ENCODE measurements at places on chromosomes 6 and 20.

DNA sequence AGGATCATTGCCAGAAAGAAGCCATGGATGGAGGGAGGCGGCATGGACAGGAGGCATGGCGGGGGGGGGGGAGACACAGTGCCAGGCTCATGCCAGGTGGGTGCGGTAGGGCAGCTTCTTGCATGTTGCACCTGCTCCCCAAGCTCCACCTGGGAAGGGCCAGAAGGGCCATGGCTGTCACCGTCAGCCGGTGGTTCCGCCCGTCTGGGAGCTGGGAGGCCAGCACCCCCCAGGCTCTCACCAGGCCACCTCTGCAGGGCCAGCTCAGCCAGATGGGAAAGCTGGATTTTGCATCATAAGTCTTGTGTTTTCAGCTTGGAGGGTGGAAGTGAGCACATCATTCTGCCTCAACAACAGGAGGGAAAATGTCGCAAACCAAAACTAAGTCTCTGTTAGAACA, 404.7 kb downstream of the TAF4 start:
- no peak for DNase-seq

DNA sequence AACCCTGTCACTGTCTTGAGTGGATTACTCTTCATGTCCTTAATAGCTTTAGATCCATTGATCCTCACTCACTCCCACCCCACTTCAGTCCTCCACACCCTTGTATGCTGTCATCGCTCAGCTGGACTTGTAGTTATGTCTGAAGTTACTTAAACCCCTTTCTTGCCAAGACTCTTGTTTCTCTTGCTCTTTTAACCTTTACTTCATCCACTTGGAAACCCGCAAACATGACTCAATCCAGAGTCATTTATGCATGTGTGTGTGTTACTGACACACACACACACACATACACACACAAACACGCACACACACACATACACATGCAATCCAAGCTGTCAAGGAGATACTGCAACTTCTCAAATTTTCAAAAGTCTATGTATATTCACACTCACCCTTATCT, 341.8 kb downstream of the SYNE1 start:
- DNase-seq, result no peak

DNA sequence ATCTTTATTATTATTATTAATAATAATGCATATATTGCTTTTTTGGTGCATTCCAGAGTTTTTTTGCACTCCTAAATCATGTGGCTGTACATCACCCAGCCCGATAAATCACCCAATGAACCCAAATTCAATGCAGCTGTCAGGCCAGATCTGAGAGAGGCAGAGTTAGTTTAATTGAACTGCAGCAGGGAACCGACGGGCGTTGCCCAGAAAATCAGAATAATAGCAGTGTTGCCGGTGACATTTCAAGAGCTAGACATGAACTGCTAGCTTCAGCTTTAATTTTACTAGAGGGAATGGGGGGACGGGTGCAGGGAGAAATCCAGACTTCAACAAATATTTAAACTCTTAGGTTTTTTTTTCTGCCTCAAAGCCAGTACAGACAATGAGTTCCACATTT, 135.0 kb downstream of the CLIC5 start:
- no peak for DNase-seq

DNA sequence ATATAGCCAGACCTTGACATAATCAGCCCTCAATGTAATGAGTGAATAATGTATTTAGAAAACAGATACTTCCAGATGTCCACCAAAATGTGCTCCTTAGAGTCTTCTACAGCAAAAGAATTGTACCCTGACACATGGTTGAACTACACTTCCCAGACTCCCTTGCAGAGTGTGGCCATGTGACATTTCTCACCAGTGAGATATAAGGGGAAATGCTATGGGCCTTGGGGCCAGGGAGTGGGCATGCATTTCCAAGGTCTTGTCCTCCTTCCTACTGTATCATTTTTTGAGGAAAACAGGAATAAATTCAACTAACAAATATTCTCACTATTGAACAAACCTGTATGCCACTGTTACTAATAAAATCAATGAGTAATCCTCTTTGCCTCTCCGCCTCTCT, 211.4 kb upstream of the SMLR1 start:
- DNase-seq, result no peak

GRCh38 chr6:34745277-34746103, 11.8 kb upstream of the SNRPC start:
- peak; percentile 11 for DNase-seq

- DNase-seq, result no peak
These were observed 19.2 kb upstream of the KIAA1586 start for GRCh38 chr6:57027301-57027700.

GRCh38 chr6:86756640-86757229, 180.6 kb upstream of the HTR1E start:
- DNase-seq, result no peak

DNA sequence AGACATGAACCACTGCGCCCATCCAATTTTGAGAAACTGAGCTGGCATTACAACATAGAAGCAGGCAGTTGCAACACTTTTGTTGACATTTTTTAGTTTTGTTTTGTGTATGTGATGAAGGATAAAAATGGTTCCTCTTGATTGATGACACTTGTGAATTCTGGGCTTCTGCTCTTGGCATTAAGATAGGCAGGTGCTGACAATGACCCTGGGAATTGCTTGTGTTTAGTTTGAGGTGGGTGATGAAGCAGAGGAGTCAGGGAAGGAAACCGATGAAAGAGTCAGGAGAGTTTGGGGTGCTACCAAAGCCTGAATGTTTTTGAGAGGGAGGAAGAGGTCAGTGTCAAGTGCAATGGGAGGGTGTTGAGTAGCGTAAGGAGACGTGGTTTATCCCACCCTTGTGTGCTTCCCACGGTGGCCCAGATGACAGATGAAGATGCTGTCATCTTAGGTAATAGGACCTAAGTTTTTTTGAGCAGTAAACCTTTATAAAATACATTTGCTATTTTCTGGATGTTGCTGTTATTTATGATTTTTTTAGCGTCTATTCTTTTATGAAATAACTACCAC, 19.4 kb downstream of the CDS2 start:
- DNase-seq, result no peak

GRCh38 chr6:123434186-123434585, 202.6 kb downstream of the TRDN start:
- no peak for DNase-seq

DNA sequence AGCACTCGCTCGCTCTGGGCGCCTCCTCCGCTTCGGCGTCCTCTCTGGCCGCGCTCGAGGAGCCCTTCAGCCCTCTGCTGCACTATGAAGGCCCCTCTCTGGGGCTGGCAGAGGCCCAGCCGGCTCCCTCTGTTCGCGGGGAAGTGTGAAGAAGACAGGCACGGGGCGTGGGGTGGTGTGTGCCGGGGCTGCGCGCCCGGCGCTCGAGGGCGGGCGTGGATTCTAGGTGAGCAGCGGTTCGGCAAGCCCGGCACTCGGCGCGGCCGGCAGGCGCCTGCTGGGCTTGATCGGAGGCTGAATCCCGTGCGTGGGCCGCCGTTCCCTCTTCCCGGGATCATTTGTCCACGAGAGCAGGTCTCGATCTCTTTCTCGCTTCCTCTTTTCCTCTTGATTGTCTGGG, 153.0 kb downstream of the SLC35B3 start:
- no peak for DNase-seq

GRCh38 chr20:62316331-62317166, 13.8 kb downstream of the ADRM1 start:
- DNase-seq, result no peak

GRCh38 chr6:79030023-79030422, 48.0 kb downstream of the PHIP start:
- DNase-seq, result no peak

GRCh38 chr6:4346659-4347333, 211.4 kb upstream of the ECI2 start:
- DNase-seq, result no peak

DNA sequence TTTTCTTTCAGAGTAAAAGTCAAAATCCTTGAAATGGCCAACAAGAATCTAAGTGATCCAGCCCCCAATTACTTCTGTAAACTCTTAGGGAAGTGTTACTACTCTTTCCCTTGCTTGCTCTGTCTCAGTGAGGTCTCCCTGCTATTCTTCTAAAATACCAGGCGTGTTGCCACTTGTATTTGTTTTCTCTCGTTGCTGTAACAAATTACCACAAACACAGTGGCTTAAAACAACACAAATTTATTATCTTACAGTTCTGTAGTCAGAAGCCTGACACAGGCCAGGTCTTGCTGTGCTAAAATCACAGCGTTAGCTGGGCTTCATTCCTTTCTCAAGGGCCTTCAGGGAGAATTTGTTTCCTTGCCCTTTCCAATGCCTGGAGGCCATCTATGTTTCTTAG, 59.9 kb downstream of the HECA start:
- DNase-seq, result no peak

- no peak for DNase-seq
These were observed 124.4 kb upstream of the JARID2 start for GRCh38 chr6:15121443-15121842.

All from activated naive CD8-positive, alpha-beta T cell treated with anti-CD3 and anti-CD28 coated beads, Interleukin-2, amount 50 U/mL, for 24 hours (primary cell).